ENCODE measurements at places on chromosomes 11 and 22.

DNA sequence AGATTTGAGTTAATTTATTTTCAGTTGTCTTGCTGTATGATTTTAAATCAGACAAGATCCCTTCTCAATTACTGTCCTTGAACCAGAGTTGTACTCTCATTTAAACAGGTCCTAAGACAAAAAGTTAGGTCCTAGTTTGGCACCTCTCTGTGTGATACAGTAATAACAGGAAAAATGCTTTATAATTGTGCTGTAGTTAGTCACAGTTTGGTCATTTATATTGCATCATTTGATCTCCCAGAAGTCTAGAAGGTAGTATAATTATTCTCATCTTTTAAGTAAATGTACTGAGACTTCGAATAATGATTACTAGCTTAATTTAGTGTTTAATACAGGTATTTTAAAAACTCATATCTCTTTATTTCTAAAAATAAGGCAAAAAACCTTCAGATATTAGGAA, 18.1 kb upstream of the LUZP2 start:
- DNase-seq: no peak

DNA sequence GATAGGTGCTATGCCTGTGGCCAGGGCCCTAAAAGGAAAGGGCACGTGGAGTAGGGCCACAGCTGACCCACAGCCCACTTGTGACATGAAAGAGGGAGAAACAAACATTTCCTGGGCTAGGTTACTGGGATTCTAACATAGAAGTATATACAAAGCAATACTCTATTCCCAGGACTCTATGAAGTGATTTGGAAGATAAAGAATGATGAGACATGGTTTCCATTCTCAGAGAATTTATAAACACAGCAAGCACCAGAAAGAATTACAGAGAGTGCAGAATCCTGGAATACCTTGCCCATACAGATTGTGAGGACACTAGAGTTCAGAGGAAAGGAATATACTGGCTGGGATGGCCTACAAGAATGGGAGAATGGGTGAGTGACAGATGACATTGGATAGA, 86.4 kb downstream of the KIRREL3 start:
- no peak for DNase-seq

DNA sequence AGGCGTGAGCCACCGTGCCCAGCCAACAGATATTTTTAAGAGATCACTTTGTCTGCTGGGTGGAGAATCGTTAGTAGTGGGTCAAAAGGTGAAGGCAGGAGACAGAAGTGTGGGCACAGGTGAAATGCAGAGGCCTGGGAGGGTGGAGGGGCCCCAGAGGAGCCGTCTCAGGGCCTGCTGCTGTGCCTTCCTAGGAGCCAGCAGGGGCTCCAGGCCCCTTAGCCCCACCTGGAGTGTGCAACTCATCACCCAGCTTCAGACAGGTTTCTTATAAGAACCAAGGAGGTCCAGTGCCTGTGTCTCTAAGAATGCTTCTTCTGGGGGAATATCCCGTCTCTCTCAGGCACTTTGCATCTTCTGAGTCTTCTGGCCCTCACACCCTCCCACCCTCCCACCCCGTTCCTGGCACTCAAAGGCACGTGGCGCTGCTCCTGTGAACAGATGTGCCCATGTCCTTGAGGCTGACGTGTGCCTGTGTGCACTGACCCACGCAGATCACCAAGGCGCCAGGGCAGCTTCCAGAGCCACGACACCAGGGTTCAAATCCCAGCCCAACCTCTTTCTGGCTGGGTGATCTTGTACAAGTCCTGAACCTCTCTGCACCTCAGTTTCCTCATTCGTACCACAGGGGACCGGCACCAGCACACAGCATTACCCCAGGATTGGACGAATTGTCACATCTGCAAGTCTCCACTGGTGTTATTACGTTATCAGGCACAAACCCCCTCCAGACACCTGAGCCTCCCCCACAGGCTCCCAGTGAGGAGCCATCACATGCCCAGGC, 3.4 kb downstream of the ARSA start:
- DNase-seq: no peak

DNA sequence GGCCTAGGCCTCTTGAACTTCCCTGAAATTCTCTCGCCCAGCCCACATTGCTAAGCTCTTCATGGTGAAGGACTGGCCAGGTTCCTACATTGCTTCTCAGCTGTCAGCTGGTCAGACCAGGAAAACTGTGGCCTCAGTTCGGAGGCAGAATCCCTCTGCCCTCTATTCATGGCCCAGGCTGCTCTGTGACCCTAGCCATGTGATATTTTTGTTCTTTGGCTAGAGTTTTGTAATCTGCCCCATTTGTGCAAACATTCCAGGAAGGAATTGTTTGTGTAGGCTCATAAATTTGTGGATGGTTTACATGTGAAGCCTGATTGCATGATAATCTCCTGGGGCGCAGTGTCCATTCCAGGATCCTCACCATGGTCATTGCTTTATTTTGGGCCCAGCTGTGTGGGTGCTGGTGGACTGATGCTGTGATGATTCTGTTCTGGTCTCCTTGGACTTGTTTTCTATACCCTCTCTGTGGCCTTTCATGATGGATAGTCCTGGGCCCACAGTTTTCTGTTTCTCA, 149.1 kb upstream of the E2F8 start:
- no peak for DNase-seq

DNA sequence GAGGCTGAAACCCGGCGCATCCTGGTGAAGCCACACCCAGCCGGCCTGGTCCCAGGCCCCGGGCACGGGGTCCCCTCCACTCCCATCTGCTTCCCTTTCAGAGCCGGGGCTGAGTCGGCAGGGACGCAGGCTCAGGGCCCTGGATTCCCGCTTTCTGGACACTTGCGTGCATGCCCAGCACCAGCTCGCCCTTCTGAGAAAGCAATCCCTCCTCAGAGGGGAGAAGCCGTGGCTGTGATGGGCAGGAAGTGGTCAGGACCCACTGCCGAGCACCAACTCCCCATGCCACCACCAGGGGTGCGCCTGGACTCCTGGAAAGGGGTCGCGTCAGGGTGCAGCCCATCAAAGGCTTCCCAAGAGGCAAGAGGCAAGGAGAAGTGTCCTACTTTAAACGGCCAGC, 15.1 kb downstream of the CDKN1C start:
- no peak for DNase-seq

DNA sequence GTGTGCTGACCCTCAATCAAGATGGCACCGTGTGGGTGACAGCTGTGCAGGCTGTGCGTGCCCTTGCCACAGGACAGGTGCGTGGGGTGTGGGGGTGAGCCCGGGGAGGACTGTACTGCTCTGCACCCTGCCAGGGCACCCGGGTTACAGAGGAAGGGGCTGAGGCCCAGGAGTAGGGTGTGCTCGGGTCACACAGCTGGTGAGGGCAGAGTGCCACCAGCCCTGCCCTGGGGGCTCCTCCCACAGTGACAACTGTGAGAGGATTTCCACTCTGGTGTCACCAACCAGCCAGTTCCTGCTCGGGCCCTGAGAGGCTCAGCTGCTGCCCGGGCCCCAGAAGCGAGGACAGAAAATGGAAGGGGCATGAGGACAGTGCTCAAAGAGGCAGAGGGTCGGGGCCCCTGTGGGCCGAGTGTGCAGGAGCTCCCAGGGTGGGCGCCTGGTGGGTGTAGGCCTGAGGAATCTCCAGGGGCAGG, 20.5 kb downstream of the TRMU start:
- no peak for DNase-seq

GRCh38 chr22:23370251-23370650, 189.9 kb downstream of the BCR start:
- DNase-seq: no peak

DNA sequence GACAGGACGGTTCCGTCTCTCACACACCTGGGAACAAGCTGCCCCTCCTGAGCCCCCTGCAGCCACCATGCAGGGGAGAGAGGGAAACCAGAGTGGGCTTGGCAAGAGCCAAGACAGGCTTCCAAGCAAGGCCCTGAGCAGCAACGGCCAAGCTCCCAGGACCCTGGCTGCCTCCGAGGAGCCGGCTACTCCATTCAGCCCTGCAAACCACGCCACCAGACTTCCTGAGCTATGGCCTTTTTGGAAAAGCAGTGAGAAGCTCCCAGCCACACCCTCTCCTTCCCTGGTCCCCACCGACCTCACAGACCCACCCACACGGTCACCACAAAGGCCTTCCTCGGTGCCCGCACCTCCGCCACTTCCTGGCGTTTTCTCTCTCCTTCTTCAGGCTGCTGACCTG, 479.0 kb downstream of the BRD1 start:
- no peak for DNase-seq

Measured in NCI-H2081 (cell line).